ENCODE measurements at places on chromosomes 1 and 21.
A peak's percentile ranks its signal among the peaks of the same experiment; 100 is the strongest.

GRCh38 chr1:18446751-18447150, 34.0 kb upstream of the KLHDC7A start:
- H3K27me3 ChIP-seq: no peaks in the 10 kb centered on the region
- no peak overlapping the region for H3K4me3 ChIP-seq
- peaks cover 2% of the 10 kb centered on the region for H3K4me1 ChIP-seq
- no peaks in the 10 kb centered on the region for H3K36me3 ChIP-seq

GRCh38 chr21:18655931-18656330, 252.3 kb upstream of the TMPRSS15 start:
- DNase-seq: peak; percentile 3
- no peak overlapping the region for H3K4me3 ChIP-seq
- H3K4me1 ChIP-seq: no peaks in the 10 kb centered on the region
- H3K27ac ChIP-seq: no peak overlapping the region

GRCh38 chr1:156409439-156409838, 40.4 kb downstream of the RHBG start:
- no peak for DNase-seq
- no peaks in the 10 kb centered on the region for H3K4me1 ChIP-seq
- no peak overlapping the region for H3K27ac ChIP-seq

DNA sequence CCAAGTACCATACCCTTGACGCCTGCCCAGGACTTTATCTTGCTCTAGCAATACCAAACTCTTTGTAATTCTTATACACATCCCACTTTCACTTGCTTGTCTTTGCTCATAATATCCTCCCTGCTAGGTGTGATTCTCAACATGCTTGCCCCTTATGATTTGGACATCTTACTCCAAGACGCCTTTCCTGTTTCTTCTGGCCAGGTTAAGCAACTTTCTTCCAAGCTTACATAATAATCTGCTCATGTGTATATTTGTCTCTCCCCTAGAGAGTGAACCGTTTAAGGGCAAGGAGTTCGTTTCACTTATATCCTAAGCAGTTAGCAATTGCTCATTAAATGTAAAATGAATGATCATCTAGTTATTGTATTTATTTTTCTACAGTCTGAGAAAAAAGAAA, 21.8 kb downstream of the CRYZL1 start:
- H3K27ac ChIP-seq: no peak overlapping the region
- no peaks in the 10 kb centered on the region for H3K4me1 ChIP-seq
- no peaks in the 10 kb centered on the region for H3K27me3 ChIP-seq
- DNase-seq: no peak

DNA sequence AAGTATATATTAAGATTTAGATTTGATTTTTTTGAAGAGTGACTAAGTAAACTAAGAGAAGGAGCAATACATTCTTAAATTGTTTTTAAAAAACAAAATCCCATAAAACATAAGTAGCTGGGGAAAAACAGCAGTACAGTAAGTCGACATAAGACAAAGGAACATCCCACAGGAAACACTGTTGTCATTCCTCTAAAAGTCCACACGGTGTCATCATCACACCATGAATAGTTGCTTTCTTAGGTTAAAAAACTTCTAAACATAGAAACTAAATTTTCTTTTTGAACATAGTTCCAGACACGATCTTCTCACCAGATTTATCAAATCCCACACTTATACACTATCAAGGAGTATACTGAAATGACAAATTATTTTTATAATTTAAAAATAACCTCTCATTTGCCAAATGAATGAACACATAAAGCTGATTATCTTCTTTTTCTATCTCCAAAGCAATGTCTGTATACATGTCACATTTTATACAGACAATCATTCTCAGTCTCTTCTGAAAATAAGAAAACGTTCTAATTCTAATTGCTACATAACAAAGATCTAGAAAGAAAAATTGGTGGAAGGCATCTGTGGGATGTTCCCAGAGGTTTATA, 15.8 kb downstream of the ODF2L start:
- H3K4me1 ChIP-seq: no peaks in the 10 kb centered on the region
- H3K27ac ChIP-seq: no peak overlapping the region
- H3K36me3 ChIP-seq: peaks cover 48% of the 10 kb centered on the region
